ENCODE measurements at places on chromosomes 2 and 18. TPM values are rescaled to one million over a fixed set of nuclear protein-coding genes. Genes with fewer than 3 reads are reported as not detected.
A peak's percentile ranks its signal among the peaks of the same experiment; 100 is the strongest.

ZBTB14 gene
- total RNA-seq, result 9.2 TPM

EIF2AK2 gene
- total RNA-seq, result 32.0 TPM

FSHR gene
- total RNA-seq, result not detected

NEU4 gene
- not detected for total RNA-seq

G6PC2 gene
- total RNA-seq, result not detected

SAG gene
- total RNA-seq, result not detected

DNA sequence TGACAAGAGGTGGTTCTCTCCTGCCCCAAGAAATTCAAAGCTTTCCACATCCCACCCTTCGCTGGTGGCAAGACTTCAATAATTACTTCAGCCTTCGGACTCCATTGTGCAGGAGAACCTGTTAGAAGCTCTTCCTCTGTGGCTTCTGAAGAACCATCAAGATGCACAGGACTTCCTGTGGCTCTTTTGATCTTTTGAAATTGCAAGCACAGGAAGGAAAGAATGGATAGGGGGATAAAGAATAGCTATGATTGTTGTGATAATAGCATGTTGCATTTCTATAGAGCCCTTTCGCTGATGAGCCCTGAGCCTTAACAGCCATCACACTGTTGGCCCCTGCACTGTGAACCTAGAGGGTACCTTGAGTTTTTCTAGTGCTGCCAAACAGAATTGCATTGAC, 7.4 kb downstream of the EPAS1 start:
- no peak for DNase-seq
- peaks cover 16% of the 10 kb centered on the region for H3K4me1 ChIP-seq
- no peaks in the 10 kb centered on the region for H3K36me3 ChIP-seq
- no peak overlapping the region for H3K4me3 ChIP-seq
- no peak overlapping the region for H3K27ac ChIP-seq

DNA sequence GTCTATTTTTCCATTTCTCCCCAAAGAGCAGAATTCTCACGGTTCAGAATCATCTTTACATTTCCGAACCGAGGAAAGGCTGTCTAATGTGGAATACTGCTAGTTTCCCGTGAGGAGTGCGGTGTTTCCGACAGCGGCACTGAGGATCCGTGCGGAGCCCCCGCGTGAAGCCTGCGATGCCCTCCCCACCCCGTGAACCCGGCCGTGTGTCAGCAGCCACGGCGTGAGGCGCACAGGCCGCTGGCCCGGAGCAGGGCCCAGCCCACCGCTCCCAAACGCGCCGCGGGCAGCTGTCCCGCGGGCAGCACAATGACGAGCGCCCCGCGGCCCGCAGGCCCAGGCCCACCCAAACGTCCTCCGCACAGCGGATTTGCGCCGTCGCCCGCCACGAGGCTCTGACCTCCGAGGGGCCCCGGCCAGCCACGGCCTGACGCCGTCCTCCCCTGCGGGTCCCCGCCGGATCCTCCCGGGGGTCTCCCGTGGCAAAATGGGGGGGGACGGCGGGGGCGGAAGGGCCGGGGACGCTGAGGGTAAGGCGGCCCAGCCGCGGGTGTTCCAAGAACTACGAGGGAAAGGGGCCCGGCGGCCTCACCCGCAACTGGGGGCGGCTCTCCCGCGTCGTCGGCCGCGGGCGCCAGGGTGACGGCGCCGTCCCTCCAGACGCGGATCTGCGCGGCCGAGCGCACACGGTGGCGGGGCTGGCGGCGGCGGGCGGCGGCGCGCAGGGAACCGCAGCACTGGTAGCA, 796 bp downstream of the SPIRE1 start:
- peak; percentile 58 for DNase-seq
- H3K4me1 ChIP-seq, result peaks cover 2% of the 10 kb centered on the region
- H3K36me3 ChIP-seq, result no peaks in the 10 kb centered on the region
- H3K4me3 ChIP-seq, result peak overlapping the region; percentile 80

DNA sequence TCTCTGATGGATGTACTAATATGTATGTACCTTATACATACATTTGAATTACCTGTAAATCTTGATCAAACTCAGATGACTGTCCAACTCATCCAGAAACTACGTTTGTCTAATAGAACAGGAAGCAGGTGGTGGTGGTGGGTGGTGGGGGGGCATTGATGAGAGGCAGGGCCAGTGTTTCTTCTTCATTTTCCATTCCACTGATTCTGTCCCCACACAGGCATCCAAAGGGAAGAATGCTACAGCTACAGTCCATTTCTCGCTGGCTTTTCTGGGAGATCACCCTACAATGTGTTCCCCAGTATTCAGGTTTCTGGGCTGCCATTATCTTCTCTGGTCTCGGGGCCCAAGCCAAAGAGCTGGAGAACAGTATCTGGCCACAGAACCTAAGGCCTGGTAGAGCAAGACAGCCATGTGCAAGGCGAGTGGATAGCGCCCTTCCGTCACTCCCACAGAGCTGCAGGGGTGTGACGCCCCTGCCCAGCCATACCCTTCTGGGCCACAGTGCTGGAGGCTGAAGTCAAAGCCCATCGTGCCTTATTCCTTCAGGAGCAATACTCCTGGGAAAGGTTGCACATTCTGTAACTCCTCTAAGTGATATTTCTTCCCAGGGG, 54.5 kb downstream of the BCL11A start:
- no peak for DNase-seq
- H3K27ac ChIP-seq, result no peak overlapping the region
- no peaks in the 10 kb centered on the region for H3K27me3 ChIP-seq
- H3K4me3 ChIP-seq, result no peak overlapping the region

- peaks cover 14% of the 10 kb centered on the region for H3K36me3 ChIP-seq
- peak; percentile 85 for DNase-seq
- no peak overlapping the region for H3K4me3 ChIP-seq
- H3K27me3 ChIP-seq, result no peaks in the 10 kb centered on the region
- peaks cover 57% of the 10 kb centered on the region for H3K4me1 ChIP-seq
- peak overlapping the region; percentile 95 for H3K27ac ChIP-seq
These were observed 83.9 kb downstream of the STPG4 start for GRCh38 chr2:47070920-47071824.

- H3K27me3 ChIP-seq, result no peaks in the 10 kb centered on the region
- H3K4me3 ChIP-seq, result no peak overlapping the region
- no peaks in the 10 kb centered on the region for H3K36me3 ChIP-seq
- no peaks in the 10 kb centered on the region for H3K4me1 ChIP-seq
- H3K27ac ChIP-seq, result no peak overlapping the region
These were observed 44.6 kb downstream of the APOB start for GRCh38 chr2:20998972-20999905.

- no peak overlapping the region for H3K4me3 ChIP-seq
- peak; percentile 22 for DNase-seq
- H3K27ac ChIP-seq, result no peak overlapping the region
- H3K27me3 ChIP-seq, result no peaks in the 10 kb centered on the region
- peaks cover 6% of the 10 kb centered on the region for H3K36me3 ChIP-seq
These were observed 46.2 kb downstream of the IWS1 start for GRCh38 chr2:127479866-127480743.

DNA sequence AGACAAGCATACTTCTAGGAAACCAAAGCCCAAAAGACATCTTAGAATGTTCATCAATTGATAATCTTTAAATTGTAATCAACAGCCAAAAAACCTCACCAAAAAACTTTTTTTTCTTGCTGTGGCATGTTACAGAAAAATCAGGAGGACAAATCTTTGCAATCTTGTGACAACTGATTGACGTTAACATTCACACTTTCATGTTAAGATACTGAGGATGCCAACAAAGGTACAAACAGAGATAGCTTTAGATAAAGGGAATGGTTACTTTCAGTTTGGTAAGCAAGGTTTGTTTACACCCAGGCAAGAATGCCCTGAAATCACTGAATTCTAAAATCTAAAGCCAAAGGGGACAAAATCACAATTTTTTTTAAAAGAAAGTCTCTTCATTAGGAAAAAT, 92.4 kb downstream of the ZAP70 start:
- H3K36me3 ChIP-seq, result peaks cover 2% of the 10 kb centered on the region
- no peaks in the 10 kb centered on the region for H3K27me3 ChIP-seq

- DNase-seq, result no peak
- no peaks in the 10 kb centered on the region for H3K36me3 ChIP-seq
These were observed 78.4 kb upstream of the SALL3 start for GRCh38 chr18:78900938-78901909.

DNA sequence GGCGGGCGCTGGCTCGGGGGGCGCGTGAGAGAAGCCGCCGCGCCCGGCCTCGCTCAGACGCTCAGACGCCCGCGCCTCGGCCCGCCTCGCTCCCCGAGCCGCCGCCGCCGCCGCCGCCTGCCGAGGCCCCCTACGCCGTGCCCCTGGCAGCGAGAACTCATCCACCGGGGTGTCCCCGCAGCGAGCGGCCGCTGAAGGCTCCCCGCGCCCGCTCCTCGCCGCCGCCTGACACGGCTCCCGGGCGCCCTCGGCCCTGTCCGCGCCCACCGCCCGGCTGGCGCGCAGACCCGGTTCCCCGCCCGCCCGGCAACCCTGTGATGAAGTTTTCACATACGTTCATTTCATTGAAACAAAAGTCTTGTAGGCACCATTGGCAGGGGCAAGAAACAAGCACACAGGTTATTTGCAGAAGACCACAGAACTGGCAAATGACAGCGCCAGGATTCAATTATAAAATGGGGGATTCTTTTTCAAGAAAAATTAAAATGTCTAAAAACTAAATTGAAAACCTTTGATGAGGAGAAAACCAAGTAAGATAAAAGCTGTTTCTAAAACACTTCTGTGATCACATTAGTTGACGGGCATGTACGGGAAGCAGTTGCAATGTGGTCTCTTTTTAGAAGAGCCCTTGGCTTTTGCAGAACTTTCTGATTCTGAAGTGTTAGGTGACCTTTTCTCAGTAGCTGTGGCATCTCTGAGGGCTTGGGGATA, 50.5 kb upstream of the TUBA3D start:
- peaks cover 29% of the 10 kb centered on the region for H3K27me3 ChIP-seq
- no peak overlapping the region for H3K27ac ChIP-seq
- H3K4me3 ChIP-seq, result peak overlapping the region; percentile 19
- no peak for DNase-seq
- H3K4me1 ChIP-seq, result no peaks in the 10 kb centered on the region

DNA sequence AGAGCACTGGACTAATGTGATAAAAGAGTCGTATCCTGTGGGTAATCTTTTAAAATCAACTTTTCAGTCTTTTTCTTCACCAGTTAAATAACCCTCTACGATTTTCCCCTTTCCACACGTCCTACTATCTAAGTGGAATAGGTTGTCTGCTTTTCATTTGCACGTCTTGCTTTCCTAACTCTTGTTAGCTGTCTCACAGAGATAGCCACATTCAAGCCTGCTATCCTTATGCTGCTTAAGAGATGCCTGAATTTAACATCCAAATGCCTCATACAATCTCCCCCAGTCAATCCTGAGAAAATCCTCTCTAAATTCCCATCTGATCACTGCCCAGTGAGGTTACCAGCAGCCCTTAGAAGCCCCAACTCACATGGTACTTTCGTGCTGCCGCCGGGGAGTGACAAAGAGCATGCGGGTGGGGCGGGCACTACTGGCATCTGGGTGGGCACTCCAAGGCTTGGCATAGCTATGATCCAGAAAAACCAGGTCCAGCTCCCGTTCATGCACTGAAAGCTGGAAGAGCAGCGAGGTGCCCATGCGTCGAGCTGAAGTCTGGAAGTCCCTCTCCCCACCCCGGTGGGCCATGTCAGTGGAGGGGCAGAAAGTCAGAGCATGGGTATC, 1.5 kb downstream of the KANSL3 start:
- H3K4me1 ChIP-seq, result peaks cover 2% of the 10 kb centered on the region
- H3K27ac ChIP-seq, result peak overlapping the region; percentile 85
- peak overlapping the region; percentile 78 for H3K4me3 ChIP-seq
- H3K36me3 ChIP-seq, result no peaks in the 10 kb centered on the region

GRCh38 chr2:118865106-118865505, 17.7 kb upstream of the EN1 start:
- H3K4me3 ChIP-seq, result no peak overlapping the region
- no peak for DNase-seq
- H3K27ac ChIP-seq, result no peak overlapping the region
- peaks cover 5% of the 10 kb centered on the region for H3K27me3 ChIP-seq
- no peaks in the 10 kb centered on the region for H3K36me3 ChIP-seq
- no peaks in the 10 kb centered on the region for H3K4me1 ChIP-seq

DNA sequence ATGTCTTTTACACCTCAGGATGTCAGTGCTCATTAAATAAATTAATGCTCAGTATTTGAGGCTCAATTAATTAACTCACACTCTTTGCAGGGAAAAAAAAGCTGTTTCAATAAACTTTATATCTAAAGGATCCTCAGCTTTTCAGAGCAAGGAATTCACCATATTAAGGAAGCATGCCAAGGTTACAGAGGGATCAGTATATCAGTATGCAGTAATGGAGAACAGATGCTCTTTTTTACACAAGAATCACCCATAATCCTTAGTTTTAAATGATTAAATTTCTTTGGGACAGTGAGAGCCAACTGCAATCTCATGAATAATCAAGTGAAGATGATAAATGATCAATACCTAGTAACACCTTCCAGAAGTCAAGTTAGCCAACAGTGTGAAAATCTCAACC, 14.9 kb upstream of the LCT start:
- DNase-seq, result no peak
- no peaks in the 10 kb centered on the region for H3K4me1 ChIP-seq
- H3K4me3 ChIP-seq, result no peak overlapping the region
- H3K27ac ChIP-seq, result no peak overlapping the region

- no peak overlapping the region for H3K4me3 ChIP-seq
- no peak for DNase-seq
- H3K27me3 ChIP-seq, result no peaks in the 10 kb centered on the region
- H3K27ac ChIP-seq, result no peak overlapping the region
- no peaks in the 10 kb centered on the region for H3K36me3 ChIP-seq
- H3K4me1 ChIP-seq, result no peaks in the 10 kb centered on the region
These were observed 171.8 kb upstream of the SPRED2 start for GRCh38 chr2:65604246-65604645.

- DNase-seq, result no peak
- H3K36me3 ChIP-seq, result no peaks in the 10 kb centered on the region
- H3K27me3 ChIP-seq, result no peaks in the 10 kb centered on the region
- H3K4me1 ChIP-seq, result no peaks in the 10 kb centered on the region
- H3K27ac ChIP-seq, result no peak overlapping the region
These were observed 429.3 kb upstream of the VRK2 start for GRCh38 chr2:57617318-57617717.

GRCh38 chr2:67256892-67257291, 140.2 kb upstream of the ETAA1 start:
- no peaks in the 10 kb centered on the region for H3K4me1 ChIP-seq
- DNase-seq, result peak; percentile 91

DNA sequence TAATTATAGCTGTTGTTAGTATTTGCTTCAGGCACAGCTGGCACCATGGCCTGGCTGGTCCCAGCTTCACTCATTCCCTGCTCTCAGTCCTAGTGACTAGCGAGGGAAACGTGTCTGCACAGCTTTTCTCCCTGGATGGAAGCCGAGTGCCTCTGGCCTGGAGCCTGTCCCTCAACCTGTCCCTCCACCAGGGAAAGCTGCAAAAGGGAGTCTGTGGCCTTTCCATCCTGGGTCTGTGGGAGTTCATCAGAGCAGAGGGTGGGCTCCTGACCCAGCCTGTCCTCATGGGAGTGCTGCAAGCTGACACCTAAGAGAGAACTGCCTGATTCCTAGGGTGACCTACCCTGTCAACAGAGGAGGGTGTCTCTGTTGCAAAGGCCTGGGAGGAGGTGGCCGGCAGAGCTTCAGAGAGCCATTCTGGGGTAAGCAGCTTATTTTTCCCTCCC, 118.3 kb downstream of the CAPN13 start:
- no peaks in the 10 kb centered on the region for H3K4me1 ChIP-seq
- H3K27me3 ChIP-seq, result no peaks in the 10 kb centered on the region
- no peak overlapping the region for H3K27ac ChIP-seq
- no peak for DNase-seq
